ENCODE measurements at places on chromosomes 6 and 20. TPM values are rescaled to one million over a fixed set of nuclear protein-coding genes. Genes with fewer than 3 reads are reported as not detected.

DDO gene
- 0.95 TPM for polyA plus RNA-seq

KCNK15 gene
- polyA plus RNA-seq = 0.20 TPM

DNA sequence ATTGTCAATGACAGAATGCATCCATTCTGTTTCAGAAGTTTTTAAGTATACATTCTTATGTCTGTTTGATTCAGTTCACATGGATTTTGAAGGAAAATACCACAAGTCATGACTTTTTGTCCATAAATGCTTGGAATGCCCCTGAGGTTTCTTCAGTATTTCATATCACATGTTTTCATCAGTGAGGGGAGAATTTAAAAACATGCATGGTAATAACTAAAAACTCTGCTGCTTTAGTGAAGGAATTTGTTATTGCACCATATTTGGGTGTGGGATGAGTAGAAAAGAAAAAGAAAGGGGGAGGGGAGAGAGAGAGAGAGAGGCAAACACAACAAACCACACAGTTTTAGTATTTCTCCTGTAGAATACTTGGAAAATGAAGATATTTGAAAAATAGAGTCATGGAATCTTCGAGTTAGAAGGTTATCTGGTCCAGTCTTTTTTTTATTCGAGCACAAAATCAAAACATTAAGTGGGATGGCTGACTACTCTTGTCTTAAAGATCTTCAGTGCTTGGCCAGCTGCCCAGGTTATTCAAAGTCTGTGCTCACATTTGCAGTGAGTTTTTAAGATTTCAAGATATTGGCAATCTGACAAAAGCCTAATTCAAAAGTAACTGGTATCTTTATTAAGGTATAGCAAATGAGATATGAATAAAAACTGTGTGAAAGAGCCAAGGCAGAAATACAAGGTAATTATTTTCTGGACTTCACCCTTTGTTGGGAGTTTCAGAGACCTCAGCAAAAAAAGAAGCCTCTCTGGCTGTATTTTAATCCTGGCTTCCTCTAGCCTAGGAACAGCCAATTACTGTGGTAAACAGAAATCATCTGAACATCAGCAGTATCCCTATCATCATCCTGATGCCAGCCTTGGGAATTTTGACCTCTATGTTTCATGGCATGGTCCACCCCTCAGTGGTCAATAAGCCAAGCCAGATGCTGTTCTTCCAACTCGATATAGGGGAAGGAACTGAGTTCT, 687.9 kb upstream of the CITED2 start:
- no peak for DNase-seq

DNA sequence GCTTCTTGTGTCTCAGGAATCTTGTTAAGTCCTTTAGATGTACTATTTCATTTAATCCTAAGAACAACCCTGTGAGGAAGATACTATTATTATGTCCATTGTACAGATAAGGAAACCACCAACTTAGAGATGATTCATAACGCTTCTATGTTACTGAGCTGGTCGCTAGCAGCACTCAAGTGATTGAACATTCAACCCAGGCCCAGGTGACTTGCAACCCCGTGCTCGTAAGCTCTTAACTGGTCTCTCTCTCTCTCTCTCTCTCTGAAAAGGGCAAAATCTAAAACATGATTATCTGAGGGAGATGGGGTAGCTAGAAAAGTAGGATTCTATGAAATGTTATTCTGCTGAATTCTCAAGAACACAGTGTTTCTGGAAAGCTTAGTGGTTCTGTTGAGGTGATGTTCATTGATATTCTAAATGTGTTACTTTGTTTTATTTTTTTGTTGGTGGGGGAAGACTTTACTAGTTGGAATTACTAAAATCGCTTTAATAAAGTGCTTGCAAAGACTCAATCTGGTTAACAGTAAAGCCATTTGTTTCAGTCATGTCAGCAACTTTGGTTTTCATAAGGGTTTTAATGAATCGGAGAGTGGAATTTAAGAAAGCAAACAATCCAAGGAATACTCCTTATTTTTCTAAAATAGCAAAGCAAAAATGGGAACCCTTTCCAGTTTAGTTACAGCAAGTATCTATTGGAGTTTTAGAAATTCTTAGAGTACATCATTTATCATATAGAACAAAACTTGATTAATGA, 265.0 kb upstream of the TAB2 start:
- no peak for DNase-seq

DNA sequence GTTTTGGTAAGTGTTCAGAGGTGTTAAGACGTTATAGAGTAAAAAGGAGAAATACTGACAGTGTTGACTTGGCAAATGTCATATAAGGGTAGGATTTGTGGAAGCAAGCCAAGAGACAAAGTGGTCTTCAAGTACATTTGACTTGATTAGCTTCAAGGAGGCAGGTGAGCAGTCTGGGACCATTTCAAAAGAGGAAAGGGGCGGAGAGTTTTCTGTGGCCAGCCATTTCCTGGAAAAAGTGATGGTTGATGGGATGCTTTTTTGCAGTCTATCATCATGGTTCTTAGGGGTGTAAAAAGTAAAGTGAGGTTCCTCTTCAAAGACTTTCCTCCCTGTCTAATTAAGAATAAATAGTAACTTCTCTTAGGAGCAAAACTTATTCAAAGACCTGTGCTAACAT, 28.7 kb downstream of the FKBP1A start:
- DNase-seq = no peak

DNA sequence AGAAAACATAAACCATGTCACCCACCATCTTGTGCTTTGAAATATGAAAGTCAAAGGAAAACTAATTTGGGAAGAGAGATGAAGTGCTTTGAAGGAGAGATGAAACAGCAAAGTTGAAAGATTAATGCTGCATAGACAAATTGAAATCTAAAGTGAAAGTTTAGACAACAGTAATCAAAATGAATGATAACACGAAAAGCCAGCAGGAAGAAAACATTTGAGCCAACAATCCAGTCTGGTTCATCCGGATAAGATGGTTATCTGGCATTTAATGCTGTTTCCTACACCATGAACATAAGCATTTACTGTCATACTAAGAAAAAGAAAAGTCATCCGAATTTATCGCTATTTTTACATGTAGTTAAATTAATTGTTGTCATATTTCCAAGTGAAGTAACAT, 595 bp downstream of the HAO1 start:
- DNase-seq = no peak

GRCh38 chr6:3741477-3741871, 10.0 kb downstream of the PXDC1 start:
- DNase-seq = no peak

Measured in forelimb muscle (tissue), 1 donor.